ENCODE measurements at places on chromosomes 2 and 18.

DNA sequence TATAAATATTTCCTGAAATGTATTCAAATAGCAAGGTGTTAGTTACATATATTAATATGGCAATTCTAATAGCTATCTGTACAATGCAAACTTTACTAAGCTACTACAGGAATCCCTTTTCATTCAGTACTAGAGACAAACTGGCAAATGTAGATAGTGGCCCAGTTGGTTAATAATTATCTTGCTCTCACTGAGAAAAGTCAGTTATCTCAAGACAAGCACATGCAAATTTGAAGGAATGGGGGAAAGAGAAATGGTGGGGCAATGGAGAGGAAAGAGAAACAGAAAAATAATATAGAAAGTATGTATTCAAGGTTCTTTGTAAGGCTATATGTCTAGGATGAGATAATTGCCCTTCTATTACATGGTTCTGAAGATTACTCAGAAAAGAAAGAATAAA, 280.0 kb downstream of the FIGN start:
- no peak for DNase-seq

DNA sequence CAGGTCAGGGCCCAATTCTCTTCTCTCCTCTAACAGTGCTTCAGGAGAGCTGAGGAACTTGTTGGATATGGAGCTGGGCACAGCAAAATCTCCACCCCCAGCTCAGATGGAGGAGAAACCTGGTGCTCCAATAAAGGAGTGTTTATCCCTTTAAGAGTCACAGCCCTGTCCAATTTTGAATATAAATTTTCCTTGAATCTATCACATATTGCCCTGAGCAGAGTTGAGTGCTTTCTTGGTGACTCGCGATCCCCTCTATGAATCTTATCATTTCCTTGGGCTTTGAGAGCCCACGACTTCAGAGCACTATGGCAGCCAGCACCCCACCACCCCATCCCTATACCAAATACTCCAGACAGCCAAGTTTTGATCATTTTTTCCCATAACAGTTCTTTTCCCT, 34.4 kb upstream of the SMAD7 start:
- no peak for DNase-seq

GRCh38 chr2:8364668-8365067, 317.2 kb upstream of the ID2 start:
- no peak for DNase-seq

DNA sequence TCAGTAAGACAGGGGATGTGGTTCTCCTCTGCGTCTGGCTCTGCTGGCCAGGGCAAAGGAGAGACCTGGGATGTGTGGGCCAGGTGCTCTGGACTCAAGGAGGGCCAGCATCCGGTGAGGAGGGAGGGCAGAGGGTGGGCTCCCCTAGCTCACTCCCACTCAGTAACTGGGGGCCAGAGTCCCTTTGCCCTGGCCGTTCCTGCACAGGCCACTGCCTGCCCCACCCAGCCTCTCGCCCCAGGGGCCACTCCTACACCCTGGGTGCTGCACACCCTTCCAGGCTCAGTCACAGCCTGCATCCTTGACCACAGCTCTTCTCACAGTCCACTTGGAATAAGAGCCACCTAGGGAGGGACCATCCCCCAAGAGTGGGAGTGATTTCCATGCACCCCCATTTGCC, 41.0 kb downstream of the SNED1 start:
- DNase-seq, result no peak

GRCh38 chr2:26612522-26613240, 28.5 kb downstream of the CIB4 start:
- DNase-seq, result no peak

DNA sequence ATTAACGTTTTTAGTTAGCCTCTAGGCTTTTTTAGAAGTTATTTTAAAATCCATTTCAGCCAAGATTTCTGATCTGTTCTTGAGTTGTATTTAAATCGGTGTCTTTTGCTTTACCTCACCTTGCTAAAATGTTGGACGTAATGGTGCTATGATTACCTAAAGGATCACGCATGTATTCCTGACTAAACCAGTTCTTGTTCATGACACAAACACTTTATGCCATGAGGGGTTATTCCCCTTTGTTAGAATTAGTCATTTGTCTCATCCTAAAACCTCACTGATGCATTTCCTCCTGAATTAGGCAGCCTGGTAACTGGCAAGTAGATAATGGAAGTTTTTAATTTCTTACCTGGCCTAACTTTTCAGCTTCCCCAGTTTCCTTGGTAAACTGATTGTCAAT, 185.4 kb upstream of the TANK start:
- DNase-seq, result no peak

Measured in caudate nucleus (tissue), 63 donors.